ENCODE measurements at places on chromosomes 12 and 14.

DNA sequence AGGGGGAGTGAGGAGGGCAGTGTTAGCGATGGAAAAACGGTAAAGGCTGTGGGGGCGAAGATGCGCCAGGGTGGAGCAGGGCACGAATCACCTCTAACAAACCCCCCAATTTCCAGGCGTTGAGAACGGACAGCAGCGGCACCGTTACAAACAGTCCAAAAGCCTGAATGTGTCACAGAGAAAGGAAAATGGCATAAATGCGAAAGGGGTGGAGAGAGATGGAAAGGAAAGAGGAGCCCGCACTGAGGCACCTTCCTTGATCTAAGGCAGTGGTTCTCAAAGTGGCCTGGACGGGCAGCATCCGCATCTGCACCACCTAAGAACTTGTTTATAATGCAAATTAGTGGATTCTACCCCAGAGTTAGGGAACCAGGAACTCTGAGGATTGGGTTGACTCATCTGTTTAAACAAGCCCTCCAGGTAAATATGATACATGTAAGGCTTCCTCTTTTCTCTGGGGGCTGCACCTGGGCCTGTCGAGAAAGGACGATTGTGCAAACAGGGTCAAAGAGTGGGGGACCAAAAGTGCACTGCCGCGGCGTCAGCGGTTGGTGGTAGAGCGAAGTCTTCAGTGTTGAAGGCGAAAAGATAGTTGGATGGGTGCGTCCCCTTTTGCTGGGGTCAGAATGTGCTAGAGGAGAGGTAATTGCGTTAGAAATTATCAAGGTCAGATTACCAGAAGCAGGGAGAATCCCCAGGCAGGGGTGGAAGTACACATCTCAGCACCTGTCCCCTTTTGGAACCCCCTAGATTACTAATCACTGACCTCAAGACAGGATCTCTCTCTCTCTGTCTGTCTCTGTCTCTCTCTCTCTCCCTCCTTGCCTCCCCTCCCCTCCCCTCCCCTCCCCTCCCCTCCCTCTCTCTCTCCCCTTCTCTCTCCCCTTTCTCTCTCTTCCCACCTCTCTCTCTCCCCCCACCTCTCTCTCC lies 1.3 kb upstream of the KCNH5 start:
- DNase-seq, result no peak

- DNase-seq, result no peak
Observed at GRCh38 chr14:75138492-75138891, 11.6 kb upstream of the NEK9 start.

GRCh38 chr12:10400829-10401228 lies 8.7 kb downstream of the KLRC4 start:
- no peak for DNase-seq

DNA sequence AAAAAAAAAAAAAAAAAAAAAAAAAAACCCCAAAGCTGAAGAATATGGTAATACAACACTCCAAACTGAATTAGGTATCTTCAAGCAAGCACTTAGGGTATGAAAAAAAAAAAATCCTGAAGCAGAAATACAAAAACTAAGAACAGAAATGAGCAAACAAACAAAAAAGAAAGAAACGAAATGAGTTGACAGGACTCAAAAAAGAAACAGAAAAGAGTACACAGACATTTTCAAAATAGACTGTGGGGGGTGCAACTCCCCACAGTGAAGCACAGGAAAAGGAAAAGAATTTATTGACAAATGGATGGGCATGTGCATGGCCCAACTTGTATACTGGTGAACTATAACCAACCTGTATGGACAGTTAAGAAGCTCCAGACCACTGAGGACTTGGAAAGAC lies 24.6 kb downstream of the RPS6KA5 start:
- no peak for DNase-seq

DNA sequence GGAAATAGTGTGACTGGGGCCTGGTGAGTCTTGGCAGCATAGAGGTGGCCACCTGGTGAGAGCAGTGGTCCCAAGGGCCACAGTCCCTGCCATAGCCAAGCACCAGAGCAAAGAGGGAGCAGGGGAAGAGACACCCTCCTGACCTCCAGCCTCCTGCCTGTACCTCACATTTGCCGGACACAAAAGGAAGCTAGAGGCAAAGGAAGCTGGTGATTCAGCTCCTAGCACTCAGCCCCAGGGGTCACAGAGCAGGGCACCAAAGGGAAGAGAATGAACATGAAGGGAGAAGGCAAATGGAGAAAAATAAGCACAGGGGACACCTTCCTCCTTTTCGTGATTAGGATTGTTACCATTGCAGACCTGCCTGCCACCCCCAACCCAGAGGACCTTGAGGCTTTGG lies 216.8 kb downstream of the ZFP36L1 start:
- DNase-seq, result no peak

DNA sequence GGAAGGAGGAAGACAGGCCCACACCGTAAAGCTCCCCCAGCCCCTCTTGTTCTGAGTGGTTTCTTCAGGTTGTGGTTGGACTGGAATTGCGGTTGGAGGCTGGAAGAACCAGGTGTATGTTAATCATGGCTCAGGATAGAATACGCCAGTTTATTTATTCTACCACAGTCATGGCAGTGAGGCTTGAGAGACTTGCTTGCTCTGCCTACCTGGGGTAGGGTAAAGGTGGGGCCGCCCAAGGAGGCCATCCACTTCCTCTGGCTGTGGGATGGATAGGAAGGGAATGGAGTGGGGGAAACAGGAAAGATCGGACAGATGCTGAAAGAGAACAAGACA lies 8.1 kb downstream of the SHMT2 start:
- DNase-seq, result no peak

DNA sequence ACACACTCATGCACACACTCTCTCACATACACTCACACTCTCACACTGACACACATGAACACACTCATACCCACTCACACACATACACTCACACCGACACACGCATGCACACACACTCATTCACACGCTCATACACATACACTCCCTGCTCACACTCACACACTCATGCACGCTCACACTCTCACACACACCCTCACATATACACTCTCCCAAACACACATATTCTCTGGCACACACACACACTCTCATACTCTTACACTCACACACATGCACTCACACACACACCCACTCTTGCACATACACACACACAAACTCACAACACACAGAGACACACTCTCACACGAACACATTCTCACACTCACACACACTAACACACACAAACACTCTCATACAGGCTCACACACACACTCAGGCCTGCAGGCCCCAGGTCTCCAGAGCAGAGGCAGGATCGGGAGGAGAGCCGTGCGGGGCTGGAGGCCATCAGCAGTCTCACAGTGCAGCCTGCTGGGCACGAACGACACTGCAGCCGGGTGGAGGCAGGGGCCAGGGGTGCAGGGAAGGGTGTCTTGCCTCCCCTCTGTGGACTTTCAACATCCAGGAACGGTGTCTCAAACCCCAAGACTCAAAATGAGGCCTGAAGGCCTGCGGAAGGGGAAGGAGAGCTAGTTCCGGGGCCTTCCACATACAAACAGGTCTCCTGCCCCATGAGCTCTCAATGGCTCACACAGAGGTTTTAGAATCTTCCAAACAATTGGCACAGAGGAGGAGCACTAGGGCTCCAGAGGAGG lies 148.7 kb downstream of the ANO2 start:
- DNase-seq, result peak; percentile 3

DNA sequence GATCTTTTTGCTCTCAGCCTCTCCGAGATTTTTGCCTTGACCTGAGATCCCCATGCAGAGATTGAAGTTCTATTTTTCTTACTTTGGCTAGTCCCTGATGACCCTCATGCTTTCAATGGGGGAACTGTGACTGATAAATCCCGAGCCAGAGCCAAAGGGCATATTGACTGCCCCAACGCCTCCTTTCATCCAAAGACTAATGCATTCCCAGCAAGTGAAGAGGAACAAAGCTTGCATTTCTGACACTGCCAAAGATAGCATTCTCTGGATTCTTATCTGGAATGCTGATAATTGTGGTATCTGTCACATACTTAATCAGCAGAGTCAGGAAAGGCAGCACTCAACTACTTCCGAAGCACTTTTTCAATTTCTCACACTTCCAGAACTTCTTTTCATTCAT lies 152.3 kb upstream of the EGLN3 start:
- DNase-seq, result no peak

- no peak for DNase-seq
Observed at GRCh38 chr12:71063087-71063486, 94.7 kb downstream of the TSPAN8 start.

DNA sequence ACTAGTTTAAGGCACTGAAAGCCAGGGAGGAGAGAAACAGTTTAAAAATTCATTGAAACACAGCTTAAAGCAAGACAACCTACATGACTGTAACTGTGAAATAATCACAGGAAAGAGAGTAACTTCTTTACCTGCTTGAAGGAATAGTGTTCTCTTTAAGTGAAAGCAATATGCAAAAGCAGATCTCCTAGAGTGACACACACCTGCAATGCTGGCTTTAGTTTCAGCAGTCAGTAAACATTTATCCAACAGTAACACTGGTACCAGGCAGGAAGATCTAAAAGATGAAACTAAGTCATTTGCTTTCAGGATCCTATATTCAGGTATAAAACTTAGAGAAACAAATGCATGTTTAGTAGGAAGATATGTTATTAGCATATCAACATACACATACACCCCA lies 85.3 kb upstream of the PPM1H start:
- no peak for DNase-seq

DNA sequence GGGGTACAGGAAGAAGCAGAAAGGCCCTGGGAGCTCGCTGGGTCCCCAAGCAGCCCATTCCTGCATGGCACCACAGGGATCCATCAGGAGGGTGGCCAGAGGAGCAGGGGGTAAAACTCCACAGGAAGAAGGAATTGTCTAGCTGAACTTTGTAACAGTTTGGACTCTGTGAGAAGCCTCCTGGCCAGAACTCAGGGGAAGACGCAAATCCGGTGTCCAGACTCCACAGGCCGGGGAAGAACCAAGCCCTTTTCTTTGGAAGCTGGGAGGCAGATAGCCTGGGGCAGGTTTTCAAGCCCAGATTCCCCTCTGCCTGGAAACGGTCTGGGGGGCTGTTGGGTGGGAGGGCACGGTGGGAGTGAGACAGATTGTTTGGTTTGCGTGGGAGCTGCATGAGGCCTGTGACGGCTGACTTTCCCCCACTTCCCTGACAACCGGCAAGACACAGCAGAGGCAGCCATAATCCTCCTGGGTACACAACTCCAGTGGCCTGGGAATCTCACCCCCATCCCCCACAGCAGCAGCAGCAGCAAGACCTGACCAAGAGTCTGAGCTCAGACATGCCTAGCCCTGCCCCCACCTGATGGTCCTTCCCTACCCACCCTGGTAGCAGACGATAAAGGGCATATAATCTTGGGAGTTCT lies 16.7 kb downstream of the GPHB5 start:
- no peak for DNase-seq

GRCh38 chr14:105600939-105601359 lies 74.6 kb downstream of the TMEM121 start:
- DNase-seq, result no peak

DNA sequence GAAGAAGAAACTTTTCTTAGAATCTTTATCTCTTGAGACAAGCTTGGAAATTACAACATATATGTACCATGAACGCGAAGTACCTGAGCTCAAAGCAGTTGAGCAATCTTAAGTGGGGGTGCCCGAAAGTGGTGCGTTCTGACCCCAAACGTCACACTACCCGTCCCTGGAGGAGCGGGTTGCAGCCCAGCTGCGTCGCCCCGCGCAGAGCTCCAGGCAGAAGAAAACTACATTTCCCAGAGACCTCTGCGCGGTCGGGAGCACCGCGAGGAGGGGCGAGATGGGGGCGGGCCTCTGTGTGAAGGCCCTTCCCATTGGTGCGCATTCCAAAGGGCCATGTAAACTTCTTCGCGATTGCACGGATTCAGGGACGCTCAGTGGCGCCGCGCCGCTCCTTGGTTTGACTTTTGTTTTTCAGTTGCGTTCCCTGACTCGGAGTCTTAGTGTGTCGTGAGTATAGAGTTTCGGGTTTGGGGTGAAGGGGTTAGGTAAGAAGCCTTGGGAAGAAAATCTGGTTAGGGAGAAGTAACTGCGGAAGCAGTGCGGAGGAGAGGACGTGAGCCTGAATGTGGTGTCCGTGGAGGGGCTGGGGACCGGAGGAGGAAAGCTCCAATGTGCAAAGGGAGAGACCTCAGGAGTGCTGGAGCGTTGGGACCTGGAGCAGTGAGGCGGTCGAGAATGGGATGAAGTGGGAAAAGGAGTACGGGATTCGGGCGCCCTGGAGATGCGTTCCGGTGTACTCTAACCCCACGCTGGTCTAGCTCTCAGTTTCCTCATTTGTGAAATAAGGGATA lies at the start of gene CCDC77:
Gene CCDC77, plus strand, starts transcription at position 410 of the 794 bp plus-strand sequence. CDS start 7,740 bp downstream, outside the sequence.
- peak; percentile 94 for DNase-seq

DNA sequence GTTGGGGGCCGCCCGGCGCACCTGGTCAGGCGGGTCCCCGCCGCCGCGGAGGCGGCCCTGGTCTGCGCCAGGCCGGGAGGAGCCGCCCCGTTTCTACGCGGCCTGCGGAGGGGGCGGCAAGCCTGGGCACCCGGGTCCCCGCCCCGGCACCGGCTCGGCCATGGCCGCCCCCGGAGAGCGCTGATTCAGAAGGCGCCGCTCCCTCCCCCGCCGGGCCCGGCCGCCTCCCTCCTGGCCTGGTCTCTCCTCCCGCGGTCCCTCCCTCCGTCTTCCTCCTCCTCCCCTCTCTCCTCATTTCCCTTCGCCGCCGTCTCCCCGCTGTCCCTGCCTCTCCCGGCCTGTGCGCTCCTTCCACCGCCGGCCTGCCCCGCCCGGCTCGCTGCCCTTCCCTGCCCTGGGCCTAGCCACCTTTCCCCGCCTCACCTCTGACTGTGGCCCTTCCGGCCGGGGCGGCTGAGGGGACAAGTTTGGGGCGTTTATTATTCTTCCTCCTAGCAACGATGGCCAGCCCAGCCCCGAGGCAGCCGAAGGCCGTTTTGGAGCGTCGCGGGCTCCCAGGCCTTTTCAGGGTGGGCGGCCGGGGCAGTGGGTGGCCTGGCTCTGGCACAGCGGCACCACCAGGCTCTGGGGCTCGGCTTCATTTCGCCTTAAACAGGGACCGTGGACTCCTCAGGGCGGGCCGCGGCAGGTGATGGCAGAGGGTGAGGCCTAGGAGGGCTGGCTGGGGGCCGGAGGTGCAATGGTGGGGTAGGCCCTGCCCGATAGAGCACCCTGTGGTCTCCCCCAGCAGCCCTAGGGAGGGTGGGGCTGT lies 768 bp downstream of the CEP170B start:
- peak; percentile 64 for DNase-seq

GRCh38 chr14:75835156-75835725 lies 146.6 kb downstream of the TGFB3 start:
- DNase-seq, result no peak

GRCh38 chr14:68783408-68784225 lies 9.2 kb downstream of the ZFP36L1 start:
- no peak for DNase-seq

GRCh38 chr12:132056320-132056719 lies 87.8 kb downstream of the DDX51 start:
- DNase-seq, result no peak
